Stimulated activated CD4-positive, alpha-beta T cell treated with anti-CD3 and anti-CD28 coated beads, Interleukin-4, amount 100 ng/mL, for 1 hour (primary cell): ENCODE measurements at places on chromosomes 5 and 9.

GRCh38 chr9:4618700-4619099 lies 43.4 kb upstream of the PLPP6 start:
- DNase-seq = no peak

DNA sequence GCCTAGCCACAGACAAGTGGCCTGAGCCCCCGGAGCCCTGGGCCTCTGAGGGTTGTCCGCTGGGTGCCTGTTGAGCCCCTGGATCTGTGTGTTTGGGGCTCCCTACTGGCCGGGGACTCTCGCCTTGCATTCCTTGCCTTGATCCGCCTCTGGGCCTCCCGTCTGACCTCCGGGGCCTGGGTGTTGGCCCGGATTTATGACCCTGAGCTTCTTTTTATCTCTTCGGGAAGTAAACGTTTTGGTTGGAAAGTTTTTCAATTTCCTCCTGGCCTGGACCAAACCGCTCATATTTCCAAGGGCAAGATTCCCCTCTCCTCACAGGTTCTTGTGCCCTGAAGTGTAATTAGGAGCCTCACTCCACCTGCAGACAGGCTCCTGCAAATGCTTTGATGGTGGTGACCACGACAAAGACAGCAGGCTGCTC lies 69.3 kb upstream of the EGFLAM start:
- no peak for DNase-seq

DNA sequence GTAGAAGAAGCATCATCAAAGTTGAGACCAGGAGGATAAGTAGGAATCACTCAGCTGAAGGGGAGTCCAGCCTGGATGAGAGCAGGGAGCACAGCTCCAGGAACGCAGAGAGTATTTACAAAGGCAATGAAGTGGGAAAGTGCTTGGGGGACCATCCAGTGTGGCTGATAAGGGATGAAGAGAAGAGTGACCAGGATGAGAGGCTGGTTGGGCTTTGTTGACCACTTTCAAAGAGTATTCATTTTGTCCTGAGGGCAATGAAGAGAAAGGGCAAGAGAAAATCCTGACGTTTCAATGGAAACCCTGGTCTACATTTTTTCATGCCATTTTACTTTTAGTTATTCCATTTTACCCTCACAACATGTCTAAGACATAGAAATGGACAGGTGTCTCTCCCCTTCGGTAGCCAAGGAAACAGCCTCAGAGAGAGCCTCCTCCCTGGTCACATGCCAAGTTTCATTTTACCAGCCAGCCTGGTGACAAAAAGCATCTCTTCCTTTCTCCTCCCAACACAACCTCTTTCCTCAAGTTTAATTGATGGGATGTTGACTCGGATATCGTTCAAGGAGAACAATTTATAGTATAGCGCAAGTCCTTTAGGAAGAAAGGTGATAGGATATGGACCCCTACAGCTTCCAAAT lies 492.7 kb upstream of the CLINT1 start:
- DNase-seq = no peak

- DNase-seq = no peak
Measured at GRCh38 chr9:26786564-26786963, 106.0 kb downstream of the CAAP1 start.
